ENCODE measurements at places on chromosomes 3 and 15.

GRCh38 chr3:63949005-63949404 is 36.8 kb upstream of the SCAANT1 start:
- DNase-seq: no peak

GRCh38 chr15:38036790-38037338 is 102.4 kb downstream of the TMCO5A start:
- DNase-seq: no peak

DNA sequence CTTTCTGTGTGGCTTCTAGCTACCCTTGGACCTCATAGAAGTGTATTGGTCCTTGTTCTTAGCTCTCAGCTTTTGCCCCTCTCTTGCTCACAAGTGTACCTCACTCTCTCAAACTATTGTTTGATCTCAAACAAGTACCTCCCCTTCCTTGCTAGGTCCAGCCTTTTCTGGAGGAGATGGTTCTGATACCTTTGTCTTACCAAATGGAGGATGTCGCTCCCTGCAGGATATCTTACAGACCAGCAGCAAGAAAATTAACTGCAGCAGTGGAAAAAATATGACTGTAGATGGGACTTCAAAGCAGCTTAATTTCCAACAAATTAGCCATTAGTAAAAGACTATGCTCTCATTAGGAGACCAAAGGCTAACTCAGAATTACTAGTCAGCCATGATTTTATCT is 388.1 kb upstream of the ROBO2 start:
- DNase-seq: no peak

GRCh38 chr3:139758654-139759291 is 81.0 kb upstream of the NMNAT3 start:
- DNase-seq: no peak

- no peak for DNase-seq
Observed at GRCh38 chr15:101037090-101037830, 118.1 kb downstream of the LRRK1 start.

DNA sequence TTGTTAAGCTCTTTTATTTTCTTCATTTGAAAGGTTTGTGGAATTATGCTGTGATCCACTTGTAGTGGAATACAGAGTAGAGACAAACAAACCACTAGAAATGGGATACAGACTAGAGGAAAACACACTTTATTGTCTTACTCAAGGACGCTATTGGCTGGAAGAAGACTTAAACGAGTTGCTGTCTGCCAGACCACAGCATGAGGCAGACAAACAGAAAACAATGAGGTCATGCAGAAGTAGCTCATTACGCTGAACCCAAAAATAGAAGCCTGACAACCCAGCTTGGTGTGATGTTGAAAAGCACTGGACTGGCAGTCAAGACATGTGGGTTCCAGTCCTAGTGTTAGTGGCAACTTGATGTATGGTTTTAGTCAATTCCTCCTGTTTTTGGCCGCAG is 62.4 kb upstream of the P3H2 start:
- no peak for DNase-seq

GRCh38 chr15:53110999-53111398 is 320.9 kb upstream of the ONECUT1 start:
- no peak for DNase-seq

Data from activated T-cell treated with anti-CD3 and anti-CD28 coated beads for 48 hours (primary cell).